ENCODE measurements at places on chromosomes 11 and 22.

DNA sequence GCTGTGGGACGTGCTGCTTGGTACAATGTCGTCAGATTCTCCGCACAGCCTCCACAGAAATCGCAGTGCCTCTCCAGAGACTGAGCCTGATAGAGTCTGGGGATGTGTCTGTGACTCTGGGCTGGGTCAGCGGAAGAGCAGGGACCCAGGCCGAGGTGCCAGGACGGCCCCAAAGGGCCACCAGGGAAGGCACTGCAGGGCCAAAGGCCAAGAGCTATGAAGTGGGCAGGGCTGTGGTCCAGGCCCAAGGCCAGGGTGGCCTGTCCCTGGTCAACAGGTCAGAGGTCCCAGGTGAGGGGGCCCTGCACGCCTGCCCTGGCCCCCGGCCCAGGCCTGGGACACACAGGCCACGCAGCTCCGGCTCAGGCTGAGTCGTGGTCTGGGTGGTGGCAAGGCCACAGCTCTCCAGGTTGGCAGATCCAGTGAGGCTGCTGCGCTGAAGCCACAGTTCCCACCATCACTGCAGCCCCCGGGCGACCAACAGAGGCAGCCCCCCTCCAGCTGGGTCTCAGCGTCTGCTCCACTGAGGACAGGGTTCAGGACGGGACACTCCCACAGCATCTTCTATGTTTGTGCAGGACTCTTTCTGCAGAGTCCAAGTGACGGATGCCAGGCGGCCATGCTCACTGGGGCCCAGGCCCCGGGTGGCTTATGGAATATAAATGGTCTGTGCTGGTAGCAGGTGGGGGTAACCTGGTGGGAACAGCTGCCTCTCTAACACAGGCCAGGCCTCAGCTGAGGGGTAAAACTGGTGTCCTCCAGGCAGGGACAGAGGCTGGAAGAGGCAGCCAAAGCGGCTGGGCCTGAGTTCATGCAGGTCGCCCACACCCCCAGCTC, 4.8 kb upstream of the PIM3 start:
- DNase-seq: no peak

DNA sequence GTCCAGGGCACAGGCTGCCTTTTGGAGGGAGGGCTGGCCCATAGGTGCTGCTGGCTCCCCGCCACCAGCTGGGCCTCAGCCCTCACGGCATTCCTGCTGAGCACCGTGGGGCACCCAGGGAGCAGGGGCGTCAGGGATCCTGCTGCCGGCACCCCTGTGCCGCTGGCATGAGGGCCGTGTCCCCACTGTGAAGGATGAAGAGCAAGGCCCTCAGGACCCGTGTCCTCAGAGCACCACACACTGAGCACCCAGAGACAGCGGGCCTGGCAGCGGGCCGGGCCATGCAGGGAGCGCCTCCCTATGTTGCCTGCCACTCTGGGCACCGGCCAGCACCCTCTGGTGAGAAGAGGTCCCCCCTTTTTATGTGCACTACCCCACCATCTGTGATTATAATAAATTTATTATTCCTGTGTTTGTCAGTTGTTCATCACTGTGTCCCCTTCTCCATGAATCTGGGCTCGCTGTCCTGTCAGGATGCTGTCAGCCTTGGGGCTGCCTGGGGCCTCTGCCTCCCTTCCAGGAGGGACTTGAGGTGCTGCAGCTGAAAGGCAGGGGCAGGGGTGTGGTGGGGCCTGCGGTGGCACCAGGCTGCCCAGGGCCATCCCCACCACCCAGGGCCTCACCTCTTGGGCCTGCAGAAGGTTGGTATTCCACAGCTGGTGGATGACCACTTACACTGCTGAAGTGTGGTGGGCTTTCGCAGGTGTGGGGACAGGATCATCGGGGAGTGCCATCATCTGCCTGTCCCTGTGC, 80.0 kb downstream of the MED15 start:
- DNase-seq: no peak

GRCh38 chr11:9057007-9057406, 34.4 kb downstream of the SCUBE2 start:
- no peak for DNase-seq

DNA sequence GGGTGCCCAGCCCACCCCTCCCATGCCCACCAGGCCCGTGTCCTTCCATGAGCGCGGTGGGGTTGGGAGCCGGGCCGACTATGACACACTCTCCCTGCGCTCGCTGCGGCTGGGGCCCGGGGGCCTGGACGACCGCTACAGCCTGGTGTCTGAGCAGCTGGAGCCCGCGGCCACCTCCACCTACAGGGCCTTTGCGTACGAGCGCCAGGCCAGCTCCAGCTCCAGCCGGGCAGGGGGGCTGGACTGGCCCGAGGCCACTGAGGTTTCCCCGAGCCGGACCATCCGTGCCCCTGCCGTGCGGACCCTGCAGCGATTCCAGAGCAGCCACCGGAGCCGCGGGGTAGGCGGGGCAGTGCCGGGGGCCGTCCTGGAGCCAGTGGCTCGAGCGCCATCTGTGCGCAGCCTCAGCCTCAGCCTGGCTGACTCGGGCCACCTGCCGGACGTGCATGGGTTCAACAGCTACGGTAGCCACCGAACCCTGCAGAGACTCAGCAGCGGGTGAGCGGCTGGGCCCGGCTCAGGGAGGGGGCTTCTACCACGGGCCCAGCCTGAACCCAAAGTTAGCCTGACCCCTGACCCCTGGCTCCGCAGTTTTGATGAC, 3.0 kb downstream of the PKP3 start:
- DNase-seq: peak; percentile 85

All from NCI-H2227 treated with DMSO at 0.1 percent for 48 hours (cell line).